ENCODE measurements at places on chromosomes 1 and 21. TPM values are rescaled to one million over a fixed set of nuclear protein-coding genes. Genes with fewer than 3 reads are reported as not detected.
A peak's percentile ranks its signal among the peaks of the same experiment; 100 is the strongest.

DNA sequence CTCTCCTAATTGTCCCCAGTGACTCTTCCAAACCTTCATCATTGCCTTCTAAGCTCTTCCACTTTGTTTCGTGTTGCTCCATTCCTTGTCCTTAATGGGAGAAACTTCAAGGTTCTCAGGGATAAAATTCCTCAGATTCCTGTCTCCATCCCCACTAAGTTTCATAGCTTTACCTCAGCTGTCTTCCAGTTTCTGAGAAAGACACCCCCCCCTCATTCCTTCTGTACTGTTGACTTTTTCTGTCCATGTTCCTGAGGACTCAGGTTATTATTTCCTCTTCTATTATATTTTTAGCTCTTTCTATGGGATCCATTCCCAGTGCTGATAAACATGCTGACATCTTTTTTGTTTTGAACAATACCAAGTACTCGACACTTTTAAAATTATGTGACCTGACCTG is 215.3 kb upstream of the PTGFR start:
- DNase-seq = no peak

- no peak for DNase-seq
Observed at GRCh38 chr1:78370779-78371482, 119.8 kb upstream of the PTGFR start.

DNA sequence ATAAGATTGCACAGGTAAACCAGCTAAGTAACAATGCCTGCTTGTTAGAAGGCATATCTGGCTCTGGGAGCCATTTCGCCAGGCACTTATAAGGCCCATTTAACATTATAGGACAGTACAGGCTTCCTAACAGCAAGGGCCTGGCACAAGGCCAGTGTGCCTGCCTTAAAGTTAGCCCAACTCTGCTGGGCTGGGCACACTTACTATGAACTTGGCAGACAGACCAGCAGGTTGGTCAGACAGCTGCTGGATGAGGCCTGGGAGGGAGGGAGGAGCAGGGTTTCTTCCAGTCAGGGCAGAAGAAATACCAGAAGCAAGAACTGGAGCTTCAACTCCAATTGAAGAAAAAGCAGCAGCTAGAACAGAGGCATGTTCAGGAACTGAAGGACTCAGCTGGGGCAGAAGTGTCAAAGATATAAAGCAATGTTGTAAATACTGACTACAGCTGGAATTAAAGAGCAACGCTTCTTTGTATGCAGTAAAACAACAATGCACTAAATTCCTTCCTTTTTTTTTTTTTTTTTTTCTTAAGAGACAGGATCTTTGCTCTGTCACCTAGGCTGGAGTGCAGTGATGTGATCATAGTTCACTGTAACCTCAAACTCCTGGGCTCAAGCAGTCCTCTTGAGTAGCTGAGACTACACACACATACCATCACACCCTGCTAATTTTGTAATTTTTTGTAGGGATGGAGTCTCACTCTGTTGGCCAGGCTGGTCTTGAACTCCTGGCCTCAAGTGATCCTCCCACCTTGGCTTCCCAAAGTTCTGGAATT is 4.9 kb downstream of the CACHD1 start:
- no peak for DNase-seq

DNA sequence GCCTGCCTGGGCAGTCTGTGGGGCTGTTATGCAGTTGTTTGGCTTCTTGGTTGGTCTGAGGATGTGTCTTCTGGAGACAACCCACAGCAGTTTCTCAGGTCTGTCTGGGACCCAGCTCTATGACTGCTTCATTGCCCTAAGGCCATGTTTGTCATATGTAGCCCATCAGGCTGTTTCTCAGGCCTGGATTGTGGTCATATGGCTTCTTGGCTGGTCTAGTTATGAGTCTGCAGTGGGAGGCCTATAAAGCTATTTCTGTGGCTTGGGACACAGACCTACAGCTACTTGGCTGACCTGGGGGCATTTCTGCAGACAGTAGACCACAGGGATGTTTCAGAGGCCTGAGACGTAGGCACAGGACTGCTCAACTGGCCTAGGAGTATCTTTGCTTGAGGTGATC is 41.5 kb downstream of the CHIA start:
- no peak for DNase-seq

Gene TMEM9
- 25.0 TPM for total RNA-seq

Gene PPIAL4G
- total RNA-seq = not detected

DNA sequence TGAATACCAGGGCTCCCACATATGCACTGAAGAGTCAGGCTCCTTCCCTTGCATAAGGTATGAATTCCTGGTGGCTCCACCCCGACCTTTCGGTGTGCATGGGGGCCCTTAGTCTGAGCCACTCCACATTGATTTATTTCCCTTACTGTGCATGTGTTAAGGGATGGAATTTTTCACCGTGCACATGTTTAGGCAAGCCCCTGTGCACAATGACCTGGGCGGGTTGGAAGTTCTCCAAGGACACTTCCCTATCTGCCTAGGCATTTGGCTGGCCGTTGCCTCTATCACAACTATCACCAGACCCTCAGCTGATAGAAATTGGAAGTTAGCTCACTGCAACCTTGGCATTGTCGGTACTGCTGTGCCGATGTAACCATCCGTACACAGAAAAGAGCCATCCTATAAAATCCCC is 9.7 kb downstream of the S100A6 start:
- DNase-seq = peak; percentile 73

- DNase-seq = no peak
Observed at GRCh38 chr1:20948101-20948500, 161.0 kb upstream of the HP1BP3 start.

Gene MEX3A
- total RNA-seq = 0.24 TPM

Gene PTGS2
- 0.81 TPM for total RNA-seq

DNA sequence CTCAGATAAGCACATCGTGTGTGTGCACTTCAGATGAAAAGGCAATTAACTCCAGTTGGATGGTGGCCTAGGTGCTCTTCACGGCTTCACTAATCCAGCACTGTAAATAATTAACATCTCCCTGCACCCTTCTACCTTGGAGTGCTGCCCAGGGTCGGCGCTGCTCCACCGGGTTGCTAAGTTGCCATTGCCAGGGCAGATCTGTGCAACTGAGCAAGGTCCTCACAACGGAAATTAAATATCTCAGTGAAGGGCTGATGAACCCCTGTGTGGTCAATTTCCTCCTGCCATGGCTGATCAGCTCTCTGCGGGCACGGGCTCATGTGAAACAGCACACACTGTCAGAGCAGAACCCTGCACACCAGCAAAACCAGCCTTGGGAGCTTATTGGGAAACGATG is 63.2 kb downstream of the SYDE2 start:
- DNase-seq = no peak
